Daoy (cell line): ENCODE measurements at places on chromosomes 6 and 20. TPM values are rescaled to one million over a fixed set of nuclear protein-coding genes. Genes with fewer than 3 reads are reported as not detected.

DNA sequence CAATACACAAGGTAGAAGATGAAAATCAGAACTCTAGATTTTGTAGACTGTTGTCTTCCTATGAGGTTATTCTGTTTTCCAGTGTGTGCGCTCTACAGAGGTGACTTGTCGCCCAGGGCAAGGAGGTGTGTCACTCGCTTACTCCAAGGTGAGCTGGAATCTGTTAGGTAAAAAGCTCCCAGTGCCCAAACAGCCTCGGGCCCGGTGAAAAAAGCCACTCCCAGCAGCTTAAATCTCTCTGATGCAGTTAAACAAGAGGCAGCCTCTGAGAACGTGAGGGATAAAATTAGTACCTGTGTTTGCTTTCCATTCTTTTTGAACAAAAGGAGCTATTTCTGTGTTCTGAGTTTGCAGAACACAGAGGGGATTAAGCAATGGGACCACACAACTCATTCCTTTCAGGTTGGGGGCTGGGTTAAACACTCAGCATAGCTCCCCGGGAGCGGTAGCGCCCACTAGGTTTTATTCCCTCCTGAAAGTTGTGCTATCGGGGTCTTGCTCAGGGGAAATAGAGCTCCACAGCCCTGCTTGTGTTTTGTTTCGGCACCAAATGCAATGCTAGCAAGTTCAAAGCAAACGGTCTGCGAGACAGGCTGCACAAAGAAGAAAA lies 181.2 kb downstream of the FOXA2 start:
- DNase-seq: no peak

GRCh38 chr6:50030777-50031562 lies 9.2 kb upstream of the DEFB110 start:
- DNase-seq: peak; percentile 49

DNA sequence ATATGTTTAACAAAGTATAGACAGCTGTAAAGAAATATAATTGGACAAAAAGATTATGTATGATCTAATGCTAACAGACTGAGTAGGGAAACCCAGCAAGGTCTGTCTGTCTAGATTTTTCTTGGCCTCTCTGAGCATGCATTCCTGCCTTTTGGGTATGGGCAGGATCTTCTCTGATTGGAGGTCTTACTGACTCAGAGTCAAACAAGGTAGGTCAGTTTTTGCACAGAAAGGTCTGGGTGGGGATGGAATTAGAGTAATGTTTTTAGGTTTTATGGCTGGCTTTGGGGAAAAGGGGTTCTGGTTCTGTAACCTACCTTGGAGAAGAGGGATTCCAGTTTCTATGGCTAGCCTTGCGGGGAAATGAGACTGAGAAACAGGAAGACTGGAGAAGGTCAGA lies 65.5 kb downstream of the LIN28B start:
- DNase-seq: no peak

DNA sequence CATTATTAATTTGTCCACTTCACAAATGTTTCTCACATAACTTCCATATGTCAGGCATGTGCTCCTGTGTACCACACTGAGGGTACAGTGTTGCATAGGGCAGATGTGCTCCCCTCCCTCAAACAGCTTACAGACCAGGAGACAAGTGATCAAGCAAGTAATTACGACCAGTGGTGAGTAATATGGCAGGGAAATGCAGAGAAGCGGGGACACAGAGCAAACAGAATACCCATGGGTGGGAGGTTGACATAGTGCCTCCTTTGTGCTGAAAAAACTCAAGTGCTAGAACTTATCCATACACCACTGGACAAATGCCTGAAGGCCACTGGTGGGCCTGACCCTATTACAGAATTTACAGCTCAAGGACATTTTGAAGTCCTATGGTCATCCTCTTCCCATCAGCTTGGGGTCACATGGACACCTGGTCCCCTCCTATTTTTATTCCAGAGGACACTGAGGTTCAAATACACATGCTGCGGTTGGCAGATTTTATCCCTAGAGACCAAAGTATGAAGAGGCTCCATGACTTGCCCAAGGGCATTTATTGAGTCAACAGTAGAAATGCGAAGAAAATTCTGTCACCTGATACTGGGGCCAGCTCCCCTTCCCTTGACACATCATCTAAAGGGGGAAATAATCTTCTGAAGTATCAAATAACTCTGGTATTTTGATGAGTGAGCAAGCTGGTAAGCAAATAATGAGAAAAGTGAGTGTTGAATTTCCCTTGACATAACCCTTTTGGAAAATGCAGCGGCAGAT lies 116.6 kb downstream of the QRSL1 start:
- DNase-seq: peak; percentile 75

DNA sequence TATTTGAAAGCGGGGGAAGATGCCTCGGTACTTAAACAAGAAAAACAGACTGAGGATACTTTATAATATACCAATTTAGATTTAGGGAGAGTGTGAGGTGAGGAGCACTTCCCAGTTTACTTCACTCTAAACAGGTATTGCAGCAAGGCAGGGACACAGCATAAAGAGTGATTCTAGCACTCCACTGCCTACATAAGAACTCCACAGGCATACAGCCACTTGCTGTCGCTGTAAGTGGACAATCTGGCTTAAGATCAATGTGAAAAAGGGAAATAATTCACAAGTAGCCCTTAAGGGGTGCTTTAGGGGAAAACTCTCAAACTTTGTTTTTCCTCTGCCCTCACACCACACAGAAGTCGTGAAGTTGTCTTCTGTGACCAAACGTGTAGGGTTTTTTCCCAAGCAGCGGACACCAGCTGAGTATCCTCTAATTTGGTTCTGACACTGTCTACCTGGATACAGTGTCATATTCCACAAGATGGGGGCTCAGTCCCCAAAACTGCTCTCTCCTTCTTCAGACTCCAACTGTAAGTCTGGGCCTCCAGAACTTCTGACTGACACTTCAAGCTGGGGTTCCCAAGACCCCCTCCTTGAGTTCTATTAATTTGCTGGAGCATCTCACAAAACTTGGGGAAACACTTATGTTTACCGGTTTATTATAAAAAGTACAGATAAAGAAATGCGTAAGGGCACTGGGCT lies 9.3 kb downstream of the ADNP start:
- no peak for DNase-seq

DNA sequence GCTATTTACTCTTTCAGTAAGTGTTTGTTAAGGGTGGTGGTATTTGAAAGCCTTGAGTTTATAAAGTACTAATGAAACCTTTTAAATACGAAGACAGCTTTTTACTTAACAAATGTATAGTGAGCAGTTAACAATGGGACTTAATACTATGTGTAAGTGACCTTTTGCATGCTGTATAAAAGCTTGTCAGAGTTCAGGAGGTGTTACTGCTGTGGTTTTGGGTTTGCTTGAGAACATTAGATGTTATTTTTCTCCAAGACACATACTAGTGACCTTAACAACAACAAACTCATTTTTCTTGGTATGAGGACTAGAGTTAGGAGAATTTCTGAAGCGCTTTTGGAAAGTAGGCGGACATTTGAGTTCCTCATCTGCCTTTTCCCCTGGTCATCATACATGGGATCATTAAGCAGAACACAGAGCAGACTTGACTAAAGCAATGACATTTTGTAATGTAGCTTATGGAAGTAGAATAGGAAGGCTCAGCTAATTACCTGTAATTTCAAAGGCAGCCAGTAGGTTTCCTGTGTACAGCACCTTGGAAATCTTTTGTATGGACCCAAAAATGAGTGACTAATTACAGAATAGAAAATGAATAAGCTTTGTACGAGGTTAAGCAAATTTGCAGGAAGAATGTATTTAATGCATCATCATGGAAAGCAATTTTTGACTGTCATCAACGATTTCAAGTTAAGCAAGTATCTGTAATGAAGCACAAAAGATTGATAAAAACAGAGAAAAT lies 14.1 kb downstream of the CDYL start:
- DNase-seq: no peak

DNA sequence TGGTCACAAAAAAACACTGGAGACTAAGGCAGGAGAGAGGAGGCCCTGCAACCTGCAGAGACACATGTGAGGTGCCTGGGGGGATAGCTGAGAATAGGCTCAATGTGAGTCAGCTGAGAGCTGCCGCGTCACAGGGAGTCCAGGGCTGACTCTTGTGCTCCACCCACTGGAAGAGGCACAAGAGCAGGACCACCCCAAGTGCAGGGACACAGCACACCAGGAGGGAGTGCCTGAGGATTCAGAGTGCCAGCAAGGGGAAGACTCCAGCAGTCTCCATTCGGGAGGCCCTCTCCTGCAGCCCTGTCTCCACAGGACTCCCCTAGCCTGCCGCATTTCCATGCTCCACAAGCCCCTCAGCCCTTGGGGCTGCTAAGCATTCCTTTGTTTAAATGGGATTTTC lies 105.5 kb downstream of the HUS1B start:
- DNase-seq: peak; percentile 70

GRCh38 chr6:50141100-50141499 lies 91.4 kb upstream of the DEFB112 start:
- DNase-seq: no peak

DNA sequence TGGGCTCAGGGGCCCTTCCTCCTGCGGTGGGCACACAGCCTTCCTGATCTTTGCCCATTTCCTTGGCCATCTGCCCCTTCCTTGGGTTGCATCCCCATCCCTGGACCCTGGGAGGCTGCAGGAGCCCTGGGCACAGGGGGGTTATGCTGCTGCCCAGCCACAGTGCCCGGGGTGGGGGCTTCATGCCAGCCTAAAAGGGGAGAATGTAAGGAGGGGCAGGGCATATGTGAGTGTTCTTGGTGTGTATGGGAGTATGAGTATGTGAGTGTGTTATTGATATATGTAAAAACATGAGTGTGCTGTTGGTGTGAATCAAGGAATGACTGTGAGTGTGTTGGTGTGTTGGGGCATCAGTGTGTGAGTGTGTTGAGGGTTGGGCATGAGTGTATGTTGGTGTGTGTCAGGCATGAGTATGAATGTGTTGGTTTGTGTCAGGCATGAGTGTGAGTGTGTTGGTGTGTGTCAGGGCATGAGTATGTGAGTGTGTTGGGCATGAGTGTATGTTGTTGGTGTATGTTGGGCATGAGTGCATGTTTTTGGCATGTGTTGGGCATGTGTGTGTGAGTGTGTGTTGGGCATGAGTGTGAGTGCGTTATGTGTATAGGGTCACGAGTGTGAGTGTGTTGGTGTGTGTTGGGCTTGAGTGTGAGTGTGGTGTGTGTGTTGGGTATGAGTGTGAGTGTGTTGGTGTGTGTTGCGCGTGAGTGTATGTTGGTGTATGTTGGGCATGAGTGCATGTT lies 14.7 kb upstream of the CST8 start:
- no peak for DNase-seq

DNA sequence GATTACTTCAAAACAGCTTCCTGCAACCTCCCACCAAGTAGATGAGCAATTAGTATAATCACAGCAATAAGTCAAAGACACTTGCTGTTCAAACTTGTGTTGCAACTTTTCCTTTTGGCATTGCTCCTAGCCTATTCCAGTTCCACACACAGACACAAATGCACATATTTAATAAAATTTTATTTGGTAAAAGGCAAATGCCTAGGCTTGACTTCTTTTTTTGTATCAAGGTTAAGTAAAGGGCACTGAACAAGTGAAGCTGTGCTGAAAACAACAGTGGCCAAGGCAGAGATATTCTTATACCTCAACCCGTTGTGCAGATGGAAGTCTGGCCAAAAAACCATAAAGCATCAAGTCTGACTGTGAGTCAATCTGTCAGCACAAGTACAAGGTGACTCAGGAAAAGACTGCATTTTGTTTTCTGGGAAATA lies 708.4 kb upstream of the CITED2 start:
- no peak for DNase-seq

GRCh38 chr20:62427172-62428001 lies at the start of gene RBBP8NL:
TSS of gene RBBP8NL (minus strand) at chr20:62427539. CDS start at chr20:62419647, 7,892 bp downstream.
- no peak for DNase-seq

- DNase-seq: no peak
Observed at GRCh38 chr6:19362396-19362795, 474.8 kb upstream of the ID4 start.

DNA sequence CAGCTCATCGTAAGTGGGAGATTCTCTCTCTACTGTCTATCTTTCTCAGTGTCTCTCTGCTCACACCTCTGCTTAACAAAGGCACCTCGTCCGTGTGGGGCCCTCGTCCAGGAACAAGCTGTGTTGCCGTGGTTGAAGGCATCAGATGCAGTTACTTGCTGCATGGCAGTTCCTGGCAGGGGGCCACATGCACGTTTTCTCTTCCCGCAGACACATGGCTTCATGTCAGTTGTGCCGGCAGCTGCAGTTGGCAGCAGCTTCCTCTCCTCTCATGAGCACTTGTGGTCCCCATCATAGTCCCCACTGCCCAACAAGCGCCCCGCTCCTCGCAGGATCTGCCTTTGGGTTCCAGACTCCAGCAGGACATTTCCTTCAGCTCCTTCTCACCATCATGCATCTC lies 7.1 kb upstream of the AFDN start:
- no peak for DNase-seq

DNA sequence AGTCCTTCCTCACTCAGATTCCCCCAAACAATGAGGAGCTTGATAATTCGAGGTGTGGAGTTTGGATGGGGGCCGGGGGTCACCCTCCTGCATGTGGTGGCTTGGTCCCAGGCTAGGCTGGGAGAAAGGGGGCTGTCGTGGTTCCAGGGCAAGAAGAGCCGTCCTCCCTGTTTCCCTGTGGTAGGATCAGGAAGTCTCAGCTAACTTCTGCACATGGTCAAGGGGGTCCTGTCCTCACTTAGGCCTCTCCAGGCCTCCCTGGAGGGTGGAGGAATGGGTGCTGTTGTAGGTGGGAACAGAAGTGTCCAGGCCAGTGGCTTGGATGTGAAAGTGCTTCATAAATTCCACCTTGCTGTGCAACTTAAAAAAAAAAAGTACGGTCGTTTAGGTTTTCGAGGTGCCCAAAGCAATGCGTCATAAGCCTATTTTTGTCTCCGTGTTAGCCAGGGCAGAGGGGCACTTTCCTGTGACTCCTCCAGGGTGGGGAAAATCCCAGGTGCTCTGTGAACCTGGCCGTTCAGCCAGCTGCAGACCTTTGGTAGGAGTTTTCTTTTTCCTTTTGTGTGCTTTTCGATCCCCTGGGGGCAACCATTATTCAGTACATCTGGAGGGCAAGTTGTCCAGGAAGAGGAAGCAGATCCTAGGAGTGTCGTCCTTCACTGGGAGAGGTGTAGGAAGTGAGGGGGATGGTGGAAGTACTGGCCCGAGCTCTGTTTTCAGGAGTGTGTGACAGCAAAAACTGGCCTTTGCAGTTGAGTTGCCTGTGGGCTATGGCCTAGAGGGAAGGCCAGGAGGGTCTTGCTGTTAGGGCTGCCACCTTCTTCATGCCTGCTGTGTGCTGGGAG lies 9.6 kb downstream of the IGF2R start:
- peak; percentile 80 for DNase-seq

Gene TP53TG5
- total RNA-seq: not detected in 2 replicates

Gene RTN4IP1
- total RNA-seq: 20.1 and 23.3 TPM in 2 replicates

Gene AIF1
- total RNA-seq: not detected in 2 replicates

Gene MYB
- total RNA-seq: 2.7 and 3.3 TPM in 2 replicates

Gene TBC1D22B
- 6.1 and 7.7 TPM in 2 replicates for total RNA-seq
